ENCODE measurements at places on chromosomes 4 and X.

DNA sequence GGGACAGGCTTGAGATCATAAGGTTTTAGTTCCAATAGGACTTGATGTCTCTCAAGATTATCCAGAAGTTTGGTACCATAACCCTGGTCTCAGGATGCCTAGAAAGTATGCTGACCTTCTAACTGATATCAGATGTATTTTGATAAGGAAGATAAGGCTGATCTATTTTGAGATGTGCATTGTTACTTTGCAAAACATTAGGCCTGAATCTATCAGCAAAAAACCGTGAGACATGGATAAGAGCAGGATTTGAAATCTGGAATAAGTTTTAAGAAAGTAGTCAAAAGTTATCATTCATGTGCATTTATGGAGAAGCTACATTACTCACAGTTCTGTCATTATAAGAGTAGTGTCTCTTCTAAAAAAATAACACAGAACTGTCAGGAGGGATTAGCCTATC, 467.1 kb upstream of the HS3ST1 start:
- DNase-seq: no peak

DNA sequence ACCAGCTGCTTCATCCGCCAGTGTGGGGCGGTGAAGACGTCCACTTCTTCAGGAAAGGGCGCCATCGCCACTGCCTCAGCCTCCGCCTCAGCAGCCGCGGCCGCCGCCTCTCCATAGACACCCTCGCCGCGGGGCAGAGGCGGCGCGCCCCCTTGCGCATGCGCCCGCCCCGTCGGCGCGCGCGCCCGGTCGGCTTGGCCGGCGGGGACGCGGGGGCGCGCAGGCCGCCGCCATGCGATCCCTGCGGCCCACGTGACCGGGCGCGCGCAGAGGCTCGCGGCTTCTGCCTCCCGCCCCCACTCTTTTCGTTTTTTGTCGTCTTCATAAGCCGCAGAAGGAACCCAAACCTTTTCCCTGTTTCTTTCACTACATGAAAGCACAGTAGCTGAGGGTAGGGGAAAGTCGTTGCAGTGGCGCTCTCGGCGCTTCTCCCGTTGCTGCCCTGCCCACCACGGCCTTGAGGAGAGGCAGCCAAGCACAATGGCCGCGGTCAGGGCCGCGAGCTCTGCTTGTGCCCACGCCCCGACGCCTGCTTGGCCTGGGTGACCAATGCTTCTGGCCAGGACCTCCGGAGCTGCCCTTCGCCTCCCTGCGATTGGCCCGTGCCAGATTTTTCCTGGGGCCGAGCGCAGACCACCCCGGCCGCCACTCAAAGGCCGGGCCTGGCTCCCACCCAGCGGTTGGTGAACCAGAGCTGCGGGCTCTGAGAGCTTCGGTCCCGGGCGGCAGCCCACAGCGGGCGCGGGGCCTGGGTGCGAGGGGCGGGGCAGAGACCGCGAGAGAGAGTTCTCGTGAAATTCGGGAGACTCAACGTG, at the start of gene FBXL5:
Gene FBXL5, minus strand, starts transcription at position 135 of the 815 bp plus-strand sequence. Its CDS starts 70 bp downstream, at position 65.
- peak; percentile 72 for DNase-seq

GRCh38 chrX:18917831-18918230, 66.1 kb downstream of the PHKA2 start:
- DNase-seq: no peak

DNA sequence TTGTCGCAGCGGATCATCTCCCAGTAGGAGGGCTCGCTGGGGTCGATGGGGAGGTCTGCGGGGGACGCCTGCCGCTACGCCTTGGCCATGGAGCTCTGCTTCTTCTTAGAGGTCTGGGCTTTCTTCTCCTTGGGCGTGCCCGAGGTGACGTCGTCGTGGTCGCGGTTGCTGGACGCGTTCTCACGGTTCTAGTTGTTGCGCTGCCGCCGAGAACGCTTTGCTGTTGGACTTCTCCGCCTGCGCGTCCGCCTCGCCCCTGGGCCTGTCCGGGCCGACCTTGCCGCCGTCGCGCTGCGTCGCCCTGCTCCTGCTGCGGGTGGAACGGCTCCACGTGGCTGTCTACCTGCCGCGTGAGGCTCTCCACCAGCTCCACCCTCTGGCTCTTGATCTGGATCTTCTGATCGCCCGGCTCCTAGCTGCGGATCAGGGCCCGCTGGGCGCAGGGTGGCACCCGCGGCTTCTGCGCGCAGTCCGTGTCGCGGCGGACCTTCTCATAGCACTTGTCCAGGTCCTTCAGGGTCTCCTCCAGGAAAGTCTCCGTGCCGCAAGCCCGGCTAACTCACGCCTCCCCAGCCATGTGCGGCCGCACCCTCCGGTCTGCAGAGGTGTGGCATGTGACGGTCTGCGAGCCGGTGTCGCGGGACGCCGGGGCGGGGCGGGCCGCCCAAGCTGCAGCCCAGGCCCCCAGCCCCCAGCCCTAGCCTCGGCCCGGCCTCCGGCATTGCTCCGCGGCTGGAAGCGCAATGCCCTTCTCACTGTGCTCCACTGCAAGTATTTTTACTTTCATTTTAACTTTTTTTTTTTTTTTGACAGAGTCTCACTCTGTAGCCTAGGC, 40.5 kb upstream of the OGT start:
- DNase-seq: peak; percentile 5

- DNase-seq: no peak
These were observed 2.1 kb downstream of the PPP3CA start for GRCh38 chr4:101345271-101345595.

DNA sequence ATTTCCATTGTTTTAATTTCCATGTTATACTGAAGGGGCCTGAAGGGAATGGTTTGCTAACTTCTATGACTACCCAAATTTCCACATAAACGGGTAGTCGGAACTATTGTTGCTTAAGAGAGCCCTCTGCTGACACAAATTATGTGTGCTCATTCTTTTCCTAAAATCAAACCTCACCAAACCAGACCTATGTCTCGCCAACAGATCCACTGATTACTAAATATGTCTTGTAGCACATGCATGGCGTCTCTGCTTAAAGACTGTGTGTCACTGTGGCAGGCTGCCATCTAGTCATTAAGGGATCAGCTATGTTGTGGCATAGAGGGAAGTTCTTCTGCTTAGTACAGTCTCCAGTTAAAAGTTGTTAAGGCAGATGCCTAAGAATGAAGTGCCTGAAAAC, 25.1 kb downstream of the PIR start:
- no peak for DNase-seq

GRCh38 chrX:102712216-102712966, at the start of gene GPRASP2:
TSS of gene GPRASP2 (plus strand) at chrX:102712448. CDS start at chrX:102714870, 2,422 bp downstream.
- no peak for DNase-seq

DNA sequence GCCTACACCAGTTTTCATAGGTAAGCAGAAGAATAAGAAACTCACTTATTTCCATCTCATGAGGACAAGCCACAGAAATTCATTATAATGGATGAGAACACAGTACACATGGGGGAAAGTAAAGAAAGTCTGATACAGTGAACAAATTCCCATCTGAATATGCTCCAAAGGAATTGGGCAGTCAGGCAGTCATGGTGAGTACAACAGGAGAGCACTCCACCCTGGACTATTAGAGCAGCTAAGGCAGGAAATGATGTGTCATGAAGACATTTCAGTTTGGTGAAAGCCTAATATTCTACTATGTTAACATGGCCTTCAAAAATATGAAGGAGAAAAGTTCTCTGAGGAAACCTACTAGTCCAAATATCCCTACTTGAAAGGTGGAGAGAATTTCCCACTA, 92.0 kb upstream of the PRDX4 start:
- DNase-seq: no peak

DNA sequence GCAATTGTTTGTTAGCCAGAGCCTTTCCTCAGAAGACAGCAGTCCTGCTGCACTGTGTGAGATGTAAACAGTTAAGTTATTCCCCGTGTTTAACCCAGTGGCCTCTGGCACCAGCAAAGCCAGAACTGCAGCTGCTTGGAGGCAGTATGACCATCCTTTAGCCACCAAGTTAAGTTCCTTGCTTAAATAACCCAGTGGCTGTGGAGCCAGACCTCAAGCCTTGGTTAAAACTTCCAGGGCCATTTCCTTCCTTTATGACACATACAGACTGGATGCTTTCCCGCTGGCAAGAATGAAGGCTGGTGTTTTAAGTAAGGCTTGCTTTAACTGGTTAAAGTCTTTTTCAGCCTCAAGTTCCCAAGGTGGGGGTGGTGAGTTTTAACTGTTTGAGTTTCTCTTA, 379.8 kb downstream of the DCAF12L2 start:
- DNase-seq: no peak

DNA sequence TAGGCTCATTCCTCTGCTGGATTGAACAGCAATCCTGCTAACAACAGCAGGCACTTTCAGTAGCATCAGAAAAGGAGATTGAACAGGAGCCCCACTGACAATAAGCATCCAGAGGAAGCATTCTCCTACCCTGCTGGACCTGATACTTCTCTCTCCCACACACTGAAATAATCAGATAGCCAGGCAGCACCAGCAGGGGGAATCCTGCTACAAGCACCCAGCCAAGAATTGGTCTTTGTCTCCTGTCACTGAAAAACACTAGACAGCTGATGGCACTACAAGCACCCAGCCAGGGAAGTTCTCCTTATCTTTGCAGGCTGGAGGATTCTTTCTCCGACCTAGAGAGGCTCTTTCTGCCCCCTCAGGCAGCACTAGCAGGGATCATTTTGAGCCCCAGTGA, 444.3 kb upstream of the GRIA3 start:
- no peak for DNase-seq

DNA sequence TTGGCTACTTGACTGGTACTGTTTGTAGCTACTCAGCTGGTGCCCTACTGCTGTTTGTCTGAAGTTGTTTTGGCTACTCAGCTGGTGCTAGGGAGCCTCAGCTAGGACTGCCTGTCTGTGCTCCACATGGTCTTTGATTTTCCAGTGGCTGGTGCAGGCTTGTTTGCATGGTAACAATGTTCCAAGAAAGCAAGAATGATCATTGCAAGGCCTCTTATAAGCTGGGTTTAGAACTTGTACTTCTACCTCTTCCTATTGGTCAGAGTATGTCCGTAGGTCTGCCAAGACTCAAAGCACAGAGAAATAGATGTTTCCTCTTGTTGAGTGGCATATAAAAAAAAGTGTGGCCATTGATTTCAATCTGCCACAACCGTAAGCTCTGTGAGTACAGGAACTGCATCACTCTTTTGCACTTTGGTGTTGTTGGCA, 17.6 kb downstream of the NFKB1 start:
- no peak for DNase-seq

GRCh38 chr4:41865306-41865980, 69.8 kb upstream of the TMEM33 start:
- no peak for DNase-seq

- DNase-seq: no peak
These were observed 43.6 kb upstream of the TBC1D9 start for GRCh38 chr4:140799686-140800225.

DNA sequence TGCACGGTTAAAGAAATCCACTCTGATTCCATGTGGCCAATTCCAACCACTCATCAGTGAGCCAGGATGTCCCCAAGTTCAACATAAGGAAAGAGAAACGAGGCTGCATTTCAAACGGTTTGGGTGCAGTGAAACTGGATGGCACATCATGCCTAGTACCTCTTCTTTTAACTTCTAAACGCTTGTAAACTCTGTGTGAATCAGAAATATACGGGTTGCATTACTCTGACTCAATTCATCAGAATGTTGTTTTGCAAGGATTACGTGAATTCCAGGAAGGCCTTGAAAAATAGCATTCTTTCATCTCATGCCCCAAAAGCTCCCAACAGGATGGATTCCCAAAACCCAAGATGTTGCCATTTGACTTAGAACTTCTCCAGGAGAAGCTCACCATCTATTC, 270.4 kb downstream of the LDB2 start:
- no peak for DNase-seq

DNA sequence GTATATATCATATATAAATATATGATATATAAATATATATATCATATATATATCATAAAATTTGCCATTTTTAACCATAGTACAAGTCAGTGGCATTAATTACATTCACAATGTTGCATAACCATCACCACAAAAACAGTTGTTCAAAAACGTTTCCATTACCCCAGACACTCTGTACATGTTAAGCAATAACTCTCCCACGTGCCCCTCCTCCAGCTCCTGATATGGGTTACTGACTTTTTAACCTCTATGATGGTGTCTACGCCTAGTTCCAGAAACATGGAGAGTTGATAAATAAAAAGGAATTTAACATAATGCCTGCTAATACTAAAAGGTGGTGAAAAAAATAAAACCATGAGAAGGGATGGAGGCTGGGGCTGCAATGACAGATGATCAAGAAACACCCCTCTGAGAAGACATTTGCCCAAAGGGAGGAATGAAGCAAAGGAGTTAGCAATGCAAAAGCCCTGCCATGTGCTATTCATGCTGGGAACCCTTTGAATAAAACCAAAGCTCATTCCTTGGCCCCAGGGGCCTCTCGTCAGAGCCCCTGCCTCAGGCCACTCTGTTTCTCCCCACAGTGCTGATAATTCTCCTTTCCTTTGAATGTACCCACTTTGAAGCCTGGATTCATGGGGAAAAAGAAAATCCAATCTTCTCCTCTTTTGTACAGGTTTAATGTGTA, 144.3 kb downstream of the NWD2 start:
- no peak for DNase-seq

DNA sequence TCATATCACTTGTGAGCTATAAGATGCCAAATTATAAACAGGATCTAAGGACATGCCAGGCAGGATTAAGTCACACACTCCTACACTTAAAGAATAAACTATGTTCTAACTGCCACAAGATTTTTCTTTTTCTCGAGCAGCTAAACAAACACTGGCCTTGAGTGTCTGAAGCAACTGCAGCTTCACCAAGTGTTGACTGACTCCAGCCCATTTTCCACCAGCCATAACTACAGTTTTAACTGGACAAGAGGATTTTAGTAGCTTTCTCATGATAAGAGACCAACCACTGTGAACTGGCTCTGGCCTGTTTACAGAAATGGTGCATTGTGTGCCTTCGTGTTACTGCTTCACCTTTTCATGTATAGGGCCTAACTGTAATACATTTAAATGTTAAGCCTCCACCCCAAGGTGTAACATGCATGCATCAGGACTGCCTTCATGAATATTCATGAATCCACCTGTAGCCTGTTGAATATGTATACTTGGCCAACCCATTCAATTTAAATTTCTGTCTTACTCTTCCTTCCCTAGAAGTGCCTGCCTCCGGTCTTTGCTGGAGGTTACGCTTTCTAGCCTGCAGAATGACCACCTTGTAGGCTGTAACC, 10.8 kb downstream of the UCP1 start:
- DNase-seq: no peak

DNA sequence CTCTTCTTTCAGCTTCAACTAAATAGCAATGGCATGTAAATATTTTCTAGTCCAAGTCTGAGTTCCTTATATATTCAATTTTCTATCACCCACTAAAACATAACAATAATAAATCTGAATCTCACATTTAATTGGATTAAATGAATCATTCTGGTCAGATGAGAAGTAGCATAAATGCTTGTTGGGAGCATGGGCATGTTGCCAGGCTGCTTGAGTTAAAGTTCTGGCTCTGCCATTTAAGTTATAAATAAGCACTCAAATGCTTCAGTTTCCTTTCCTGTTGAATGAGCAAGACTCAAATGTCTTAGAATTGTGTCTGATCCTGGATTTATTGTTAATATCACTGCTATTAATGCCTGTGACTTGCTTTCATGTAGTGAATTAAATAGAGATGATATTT, 496.3 kb downstream of the STPG2 start:
- no peak for DNase-seq

GRCh38 chr4:82704156-82704555, 94.4 kb downstream of the SCD5 start:
- no peak for DNase-seq

GRCh38 chr4:109701566-109702410, 1.5 kb downstream of the CASP6 start:
- DNase-seq: no peak

All from stimulated activated CD8-positive, alpha-beta memory T cell treated with anti-CD3 and anti-CD28 coated beads, Interleukin-2, amount 100 ng/mL, for 1 hour (primary cell).